ENCODE measurements at places on chromosomes 4 and X. TPM values are rescaled to one million over a fixed set of nuclear protein-coding genes. Genes with fewer than 3 reads are reported as not detected.

GRCh38 chr4:78644744-78645330, 93.3 kb downstream of the ANXA3 start:
- H3K36me3 ChIP-seq, result no peaks in the 10 kb centered on the region
- H3K27me3 ChIP-seq, result no peaks in the 10 kb centered on the region
- H3K4me3 ChIP-seq, result no peak overlapping the region

GRCh38 chr4:137203601-137204000, 328.7 kb downstream of the PCDH18 start:
- H3K4me1 ChIP-seq, result no peaks in the 10 kb centered on the region
- no peaks in the 10 kb centered on the region for H3K27me3 ChIP-seq
- no peaks in the 10 kb centered on the region for H3K36me3 ChIP-seq
- DNase-seq, result no peak

GRCh38 chr4:73211968-73212367, 46.6 kb downstream of the ANKRD17 start:
- no peak overlapping the region for H3K4me3 ChIP-seq
- no peaks in the 10 kb centered on the region for H3K4me1 ChIP-seq
- DNase-seq, result no peak
- H3K36me3 ChIP-seq, result peaks cover 6% of the 10 kb centered on the region
- H3K27ac ChIP-seq, result no peak overlapping the region

- H3K36me3 ChIP-seq, result no peaks in the 10 kb centered on the region
- no peak overlapping the region for H3K27ac ChIP-seq
- H3K27me3 ChIP-seq, result no peaks in the 10 kb centered on the region
- H3K4me1 ChIP-seq, result no peaks in the 10 kb centered on the region
- no peak for DNase-seq
- no peak overlapping the region for H3K4me3 ChIP-seq
Measured at GRCh38 chr4:35943606-35944005, 300.7 kb downstream of the ARAP2 start.

FAM9C gene
- polyA plus RNA-seq, result 0.06 TPM

PNMA6E gene
- not detected for polyA plus RNA-seq

COL25A1 gene
- polyA plus RNA-seq, result 4.5 TPM

PDE6B gene
- not detected for polyA plus RNA-seq

ASMT gene
- 0.06 TPM for polyA plus RNA-seq

All from small intestine (tissue), 16 donors.